ENCODE measurements at places on chromosomes 1 and 21. TPM values are rescaled to one million over a fixed set of nuclear protein-coding genes. Genes with fewer than 3 reads are reported as not detected.

GRCh38 chr1:56073206-56073605 is 506.2 kb downstream of the PLPP3 start:
- no peak for DNase-seq

- DNase-seq = no peak
Measured at GRCh38 chr1:56081173-56081572, 498.2 kb downstream of the PLPP3 start.

DNA sequence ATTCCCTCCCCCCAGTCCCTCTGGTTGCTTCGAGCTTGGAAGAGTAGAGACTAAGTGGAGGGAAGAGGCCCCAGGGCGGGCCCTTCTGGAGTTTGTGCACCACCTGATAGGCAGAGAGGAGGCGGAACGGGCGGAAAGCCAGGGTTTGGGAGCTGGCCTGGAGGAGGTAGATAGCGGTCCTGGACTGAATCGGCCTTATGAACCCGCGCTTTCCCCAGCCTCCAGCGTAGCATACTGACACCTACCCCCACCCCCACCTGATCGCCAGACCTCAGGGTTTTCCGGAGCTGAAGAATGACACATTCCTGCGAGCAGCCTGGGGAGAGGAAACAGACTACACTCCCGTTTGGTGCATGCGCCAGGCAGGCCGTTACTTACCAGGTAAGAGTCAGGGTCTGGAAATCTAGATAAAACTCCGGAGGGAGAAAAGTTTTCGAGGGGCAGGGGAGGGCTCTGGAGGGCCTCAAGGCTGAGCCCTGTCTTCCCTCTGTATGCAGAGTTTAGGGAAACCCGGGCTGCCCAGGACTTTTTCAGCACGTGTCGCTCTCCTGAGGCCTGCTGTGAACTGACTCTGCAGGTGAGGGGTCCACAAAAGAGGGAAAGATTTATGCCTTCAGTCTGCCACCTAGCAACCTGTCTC is 705 bp downstream of the UROD start:
- no peak for DNase-seq

GRCh38 chr1:94270801-94271203 is 33.4 kb upstream of the ARHGAP29 start:
- no peak for DNase-seq

DNA sequence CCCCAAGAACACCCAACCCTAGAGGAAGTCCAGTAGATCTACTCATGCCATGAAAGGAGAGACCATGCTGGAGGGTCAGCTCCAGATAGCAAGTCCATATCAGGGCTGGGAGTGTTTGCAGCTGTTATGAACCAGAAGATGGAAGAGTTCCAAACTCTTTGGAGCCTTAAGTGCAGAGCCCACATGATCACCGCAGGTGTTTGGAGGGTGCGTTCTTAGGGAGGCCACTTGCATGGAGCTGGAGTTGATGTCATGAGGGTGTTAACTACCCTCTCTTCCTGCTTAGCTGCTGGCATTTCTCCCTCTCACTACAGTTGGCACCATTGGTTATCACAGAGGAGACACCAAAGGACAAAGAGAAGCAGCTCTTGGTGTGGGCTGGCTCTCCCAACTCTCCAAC is 616.9 kb downstream of the AJAP1 start:
- no peak for DNase-seq

PRR9 gene
- polyA plus RNA-seq = not detected

CDK11A gene
- polyA plus RNA-seq = 26.7 TPM

GSTM1 gene
- 3.8 TPM for polyA plus RNA-seq

DNA sequence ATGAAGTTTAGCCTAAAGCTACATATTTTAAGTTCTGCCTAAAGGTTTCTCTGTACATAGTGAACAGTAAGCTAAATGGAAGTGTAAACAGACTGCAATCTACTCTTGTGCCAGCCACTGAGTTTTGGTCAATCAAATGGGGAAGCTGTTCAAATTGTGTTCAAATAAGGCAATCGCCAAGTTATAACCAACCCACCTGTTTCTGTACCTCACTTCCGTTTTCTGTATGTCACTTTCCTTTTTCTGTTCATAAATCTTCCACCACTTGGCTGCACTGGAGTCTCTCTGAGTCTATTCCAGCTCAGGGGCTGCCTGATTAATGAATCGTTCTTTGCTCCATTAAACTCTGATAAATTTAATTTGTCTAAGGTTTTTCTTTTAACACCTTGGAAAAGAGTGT is 10.8 kb upstream of the THEM4 start:
- DNase-seq = no peak

- DNase-seq = no peak
Measured at GRCh38 chr21:38120984-38121855, 135.6 kb upstream of the KCNJ15 start.

NKAIN1 gene
- 4.0 TPM for polyA plus RNA-seq

RASAL2 gene
- polyA plus RNA-seq = 21.5 TPM

LRRN2 gene
- 26.3 TPM for polyA plus RNA-seq

DNA sequence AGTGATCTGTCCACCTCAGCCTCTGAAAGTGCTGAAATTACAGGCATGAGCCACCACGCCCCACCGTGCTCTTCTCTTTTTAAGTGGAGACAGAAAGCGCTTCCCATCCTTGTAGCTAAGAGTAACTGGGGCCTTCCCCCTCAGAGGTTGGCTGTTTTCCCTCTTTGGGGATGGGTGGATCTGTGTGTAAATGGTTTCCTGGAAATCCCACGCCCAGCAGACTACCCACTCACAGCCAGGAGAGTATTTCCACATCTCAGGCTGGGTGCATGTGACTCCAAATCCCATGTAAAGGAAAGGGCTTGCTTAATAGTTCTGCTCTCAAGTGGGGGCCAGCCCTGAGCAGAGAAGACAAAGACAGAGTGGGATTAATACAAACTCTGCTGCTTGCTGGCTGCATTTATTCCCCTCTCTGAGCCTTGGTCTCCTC is 19.6 kb upstream of the TCEA3 start:
- no peak for DNase-seq

DNA sequence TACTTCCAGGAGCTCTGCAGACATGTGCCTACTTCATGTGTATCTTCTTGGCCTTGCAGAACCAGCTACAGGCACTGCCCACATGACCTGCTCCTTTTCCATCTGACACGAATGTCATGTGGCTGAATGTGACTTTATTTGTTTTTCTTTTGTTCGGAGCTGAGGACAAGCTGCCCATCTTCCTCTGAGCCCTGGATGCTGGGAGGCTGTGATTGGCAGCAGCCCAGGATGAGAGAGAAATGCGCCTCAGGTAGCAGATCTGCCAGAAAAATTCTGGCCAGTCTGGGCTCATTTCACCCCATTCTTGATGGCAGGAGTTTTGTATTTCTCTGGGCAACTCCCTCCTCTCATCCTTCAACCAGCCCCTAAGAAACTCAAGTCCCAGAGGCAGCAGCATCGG is 372.0 kb downstream of the RPS6KC1 start:
- no peak for DNase-seq

DNA sequence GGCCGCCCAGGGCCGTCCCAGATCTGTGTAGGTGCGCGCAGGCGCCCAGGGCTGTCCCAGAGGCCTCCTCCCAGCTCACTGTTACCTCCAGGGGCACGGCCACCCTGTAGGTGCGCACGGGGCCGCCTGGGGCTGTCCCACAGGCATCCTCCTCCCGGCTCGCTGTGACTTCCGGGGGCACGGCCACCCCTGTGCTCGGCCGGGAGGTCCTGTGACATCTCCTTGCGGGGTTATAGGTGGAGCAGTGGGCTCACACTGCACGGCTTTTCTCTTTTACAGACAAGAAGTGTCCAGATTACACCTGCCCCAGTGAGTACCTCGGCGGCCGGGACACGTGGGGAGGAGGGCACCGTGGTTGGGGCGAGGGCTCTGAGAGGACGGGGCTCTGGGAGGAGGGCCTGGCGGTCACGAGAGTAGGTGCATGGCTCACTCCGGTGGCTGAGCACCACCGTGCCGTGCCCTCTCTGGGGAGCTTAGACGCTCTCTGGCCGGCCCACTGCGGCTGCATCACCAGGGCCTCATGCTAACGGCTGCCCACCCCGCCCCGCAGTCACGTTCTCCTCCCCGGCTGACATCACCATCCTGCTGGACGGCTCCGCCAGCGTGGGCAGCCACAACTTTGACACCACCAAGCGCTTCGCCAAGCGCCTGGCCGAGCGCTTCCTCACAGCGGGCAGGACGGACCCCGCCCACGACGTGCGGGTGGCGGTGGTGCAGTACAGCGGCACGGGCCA is 21.4 kb downstream of the COL6A1 start:
- no peak for DNase-seq

IGSF9 gene
- polyA plus RNA-seq = 8.1 TPM

DNA sequence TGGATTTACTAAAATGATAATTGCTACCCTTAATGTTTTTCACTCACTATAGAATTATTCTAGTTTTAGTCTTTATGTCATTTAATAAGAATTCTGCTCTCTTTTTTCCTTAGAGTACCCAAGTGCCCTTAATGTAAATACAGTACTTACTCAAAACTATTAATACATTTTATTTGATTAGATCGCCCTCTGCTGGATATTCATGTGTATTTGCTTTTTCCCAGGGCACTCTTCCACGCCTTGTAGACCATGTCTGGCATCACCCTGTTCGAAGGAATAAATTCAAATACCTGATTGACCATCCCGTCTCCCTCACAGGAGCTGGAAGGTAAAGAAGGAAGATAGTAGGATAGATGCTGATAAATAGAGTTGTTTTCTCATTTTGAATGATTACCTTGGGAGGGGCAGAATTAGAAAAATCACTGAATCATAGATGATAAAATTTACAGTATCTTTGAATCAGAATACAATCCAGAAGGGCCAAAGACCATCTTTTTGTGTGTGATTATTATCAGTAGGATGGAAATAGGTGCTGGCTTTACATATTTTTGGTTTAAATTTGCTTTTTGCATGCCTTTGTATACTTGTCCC is 4.1 kb downstream of the AXDND1 start:
- DNase-seq = peak; percentile 51

All from left renal pelvis (tissue), 4 donors.